ENCODE measurements at places on chromosomes 7 and 10. TPM values are rescaled to one million over a fixed set of nuclear protein-coding genes. Genes with fewer than 3 reads are reported as not detected.

GRCh38 chr10:13928451-13928850 lies 341.7 kb downstream of the PRPF18 start:
- no peak for DNase-seq

DNA sequence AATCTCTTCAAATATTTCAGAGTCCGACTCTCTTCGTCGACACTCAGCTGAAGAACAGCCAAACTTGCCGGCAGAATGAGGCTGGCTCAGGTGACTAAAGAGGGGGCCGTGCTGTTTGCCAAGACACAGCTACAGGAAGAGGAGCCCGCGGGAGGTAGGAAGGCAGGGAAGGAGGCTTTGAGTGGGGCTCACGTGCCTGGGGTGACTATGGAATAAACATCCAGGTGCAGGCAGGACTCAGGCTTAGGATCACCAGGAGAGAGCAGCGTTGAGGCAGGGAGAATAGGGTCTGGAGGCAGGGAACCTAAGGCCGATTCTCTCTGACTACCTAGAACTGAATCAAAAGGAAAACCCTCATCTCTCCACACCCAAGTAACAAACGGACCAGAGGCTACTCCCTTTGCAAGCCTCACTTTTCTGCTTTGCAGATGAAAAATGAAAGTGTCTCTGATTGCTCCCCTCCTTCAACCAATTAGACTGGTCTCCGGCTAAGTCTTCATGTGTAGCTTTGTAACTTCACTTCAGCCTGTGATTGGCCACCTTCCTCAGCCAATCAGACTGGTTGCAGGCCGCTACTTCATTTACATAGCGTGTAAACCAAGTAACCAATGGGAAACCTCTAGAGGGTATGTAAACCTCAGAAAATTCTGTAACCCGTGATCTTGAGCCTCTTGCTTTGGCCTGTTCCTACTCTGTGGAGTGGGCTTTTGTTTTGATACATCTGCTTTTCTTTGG lies 19.7 kb upstream of the BNIP3 start:
- DNase-seq: no peak

DNA sequence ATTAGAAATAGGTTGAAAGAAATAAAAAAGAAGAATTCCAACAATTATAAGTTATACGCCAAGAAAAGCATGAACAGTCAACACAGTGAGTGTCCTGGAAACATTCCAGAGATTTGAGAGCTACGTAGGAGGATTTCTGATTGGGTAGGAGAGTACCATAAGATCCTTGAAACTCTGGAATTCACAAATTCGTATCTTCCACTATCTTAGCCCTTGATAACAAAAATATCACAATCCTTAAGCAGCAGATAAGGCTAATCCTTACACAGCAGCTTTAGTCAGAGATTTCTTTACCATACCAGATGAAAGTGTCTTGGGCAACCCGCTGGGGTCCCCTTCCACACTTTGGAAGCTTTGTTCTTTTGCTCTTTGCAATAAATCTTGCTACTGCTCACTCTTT lies 8.2 kb downstream of the TPK1 start:
- peak; percentile 42 for DNase-seq

GRCh38 chr10:86498598-86498997 lies 23.0 kb downstream of the WAPL start:
- DNase-seq: no peak

DNA sequence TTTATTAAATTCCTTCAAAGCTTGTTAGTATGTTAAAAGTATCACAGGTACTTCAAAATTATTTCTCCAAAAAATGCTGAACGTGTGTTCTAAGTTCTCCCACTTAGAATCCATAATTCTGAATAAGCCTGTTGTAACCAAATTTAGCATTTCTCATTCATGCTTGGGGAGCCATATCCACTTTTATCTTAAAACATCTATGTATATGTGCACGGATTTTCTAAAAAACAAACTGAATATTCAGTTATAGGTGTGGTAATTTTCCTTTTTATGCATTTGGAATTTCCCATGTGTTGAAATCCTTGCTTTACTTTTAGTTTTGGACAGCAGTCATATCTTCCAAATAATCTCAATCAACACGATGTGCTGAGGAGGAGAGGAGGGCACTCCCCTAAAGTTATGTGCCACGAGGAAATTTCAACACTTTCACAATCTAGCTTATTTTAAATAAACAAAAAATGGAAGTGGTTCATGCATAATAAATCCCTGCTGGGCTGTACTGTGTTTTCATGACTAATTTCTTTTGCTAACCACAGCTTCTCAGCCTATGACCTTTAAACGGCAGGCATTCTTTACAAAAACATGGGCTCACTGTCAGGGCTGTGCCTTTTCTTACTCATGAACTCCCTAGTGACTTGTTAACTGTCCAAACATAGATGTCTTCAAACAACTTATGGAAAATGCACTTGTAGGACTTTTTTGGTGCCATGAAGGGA lies 380.3 kb upstream of the SEMA3C start:
- peak; percentile 41 for DNase-seq

- DNase-seq: peak; percentile 58
These were observed 54.9 kb downstream of the PDGFA start for GRCh38 chr7:464454-465401.

GRCh38 chr7:29565982-29566746 lies 2.5 kb downstream of the PRR15 start:
- no peak for DNase-seq

Gene TMEM72
- total RNA-seq: not detected

Gene LBX1
- not detected for total RNA-seq
